Skeletal muscle tissue (tissue), 5 donors: ENCODE measurements at places on chromosomes 1 and 21. TPM values are rescaled to one million over a fixed set of nuclear protein-coding genes. Genes with fewer than 3 reads are reported as not detected.

Gene FHAD1
- total RNA-seq, result 2.1 TPM

Gene FAM131C
- not detected for total RNA-seq

Gene RNF186
- not detected for total RNA-seq

Gene PDZK1IP1
- not detected for total RNA-seq

Gene CR2
- not detected for total RNA-seq

Gene SUSD4
- total RNA-seq, result 4.7 TPM

Gene OR14K1
- 0.52 TPM for total RNA-seq

Gene AADACL4
- not detected for total RNA-seq

Gene BSND
- not detected for total RNA-seq

Gene UTS2
- total RNA-seq, result not detected

Gene UQCRHL
- total RNA-seq, result 4.7 TPM

Gene ZNF695
- 0.52 TPM for total RNA-seq

Gene ANGPTL1
- 47.5 TPM for total RNA-seq

Gene RXFP4
- total RNA-seq, result not detected

Gene RNU1-4
- under 0.01 TPM for total RNA-seq

Gene SLC9C2
- under 0.01 TPM for total RNA-seq
